ENCODE measurements at places on chromosomes 2 and 18. TPM values are rescaled to one million over a fixed set of nuclear protein-coding genes. Genes with fewer than 3 reads are reported as not detected.
A peak's percentile ranks its signal among the peaks of the same experiment; 100 is the strongest.

AFG3L2 gene
- 163 TPM for total RNA-seq

NYAP2 gene
- total RNA-seq, result not detected

FSHR gene
- total RNA-seq, result 0.17 TPM

GLB1L gene
- total RNA-seq, result 5.2 TPM

DNA sequence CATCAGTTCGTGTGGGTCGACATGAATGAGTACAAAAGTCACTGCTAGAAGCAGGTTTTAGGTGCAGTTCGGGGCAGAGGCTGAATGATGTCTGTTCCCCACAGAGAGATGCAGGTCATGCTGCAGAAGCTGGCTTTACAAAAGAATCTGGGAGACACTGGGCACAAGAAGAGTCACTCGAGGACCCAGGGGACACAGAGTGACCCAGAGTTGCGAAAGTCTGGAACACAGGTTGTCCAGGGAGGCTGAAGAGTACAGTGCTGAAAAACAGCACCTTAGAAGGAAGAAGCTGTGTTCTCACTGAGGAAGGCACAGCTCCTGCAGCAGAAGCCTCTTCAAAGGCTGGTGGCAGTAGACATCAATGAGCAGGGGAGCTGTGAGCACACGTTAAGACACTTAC is 14.8 kb downstream of the CACNB4 start:
- H3K4me3 ChIP-seq, result no peak overlapping the region
- H3K27me3 ChIP-seq, result no peaks in the 10 kb centered on the region
- H3K4me1 ChIP-seq, result no peaks in the 10 kb centered on the region

- H3K4me3 ChIP-seq, result peak overlapping the region; percentile 34
- H3K4me1 ChIP-seq, result peaks cover 34% of the 10 kb centered on the region
- H3K36me3 ChIP-seq, result peaks cover 14% of the 10 kb centered on the region
- peak overlapping the region; percentile 93 for H3K27ac ChIP-seq
- peak; percentile 42 for DNase-seq
- no peaks in the 10 kb centered on the region for H3K27me3 ChIP-seq
Measured at GRCh38 chr18:13500227-13500865, 226.0 kb downstream of the FAM210A start.

- no peak overlapping the region for H3K27ac ChIP-seq
- no peaks in the 10 kb centered on the region for H3K27me3 ChIP-seq
- H3K4me1 ChIP-seq, result peaks cover 5% of the 10 kb centered on the region
- H3K36me3 ChIP-seq, result no peaks in the 10 kb centered on the region
Measured at GRCh38 chr18:24731981-24732380, 271.5 kb downstream of the HRH4 start.

DNA sequence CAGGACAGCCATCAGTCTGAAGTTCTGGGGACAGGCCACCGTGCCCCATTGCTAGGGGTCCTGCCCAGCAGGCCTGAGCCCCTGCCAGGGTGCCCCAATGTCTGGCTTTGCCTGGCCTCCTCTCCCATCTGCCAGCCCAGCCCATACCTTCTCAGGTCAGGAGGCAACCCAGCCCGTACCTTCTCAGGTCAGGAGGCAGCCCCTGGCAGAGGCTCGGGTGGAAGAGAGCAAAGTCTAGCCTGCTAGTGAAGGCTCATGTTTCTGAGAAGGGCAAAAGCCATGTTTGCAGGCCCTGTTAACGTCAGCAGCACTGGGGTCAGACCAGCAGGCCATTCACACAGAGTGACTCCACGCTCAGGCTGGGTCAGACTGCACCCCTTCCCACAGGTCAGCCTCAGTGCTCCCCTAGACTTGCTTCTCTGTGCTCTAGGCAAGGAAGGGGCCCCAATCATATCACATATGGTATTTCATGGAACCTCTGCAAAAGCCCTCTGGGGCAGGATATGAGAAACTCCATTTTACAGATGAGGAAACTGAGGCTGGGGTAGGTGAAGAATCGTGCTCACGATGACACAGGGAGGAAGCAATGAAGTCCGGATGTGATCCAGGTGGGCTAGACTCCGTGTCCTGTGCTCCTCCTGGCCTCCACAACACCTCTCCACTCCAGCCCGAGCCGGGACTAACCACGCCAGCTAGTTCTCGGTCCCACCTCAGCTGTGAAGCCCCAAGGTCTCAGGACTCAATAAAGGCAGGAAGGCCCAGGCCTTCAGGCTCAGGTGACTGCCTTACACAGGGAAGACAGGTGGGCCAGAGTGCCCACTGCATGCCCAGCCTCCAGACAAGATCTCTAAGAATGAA is 9.5 kb downstream of the SDC1 start:
- no peak for DNase-seq
- H3K27me3 ChIP-seq, result no peaks in the 10 kb centered on the region
- H3K4me1 ChIP-seq, result no peaks in the 10 kb centered on the region
- H3K4me3 ChIP-seq, result no peak overlapping the region
- no peak overlapping the region for H3K27ac ChIP-seq

GRCh38 chr2:190765386-190766173 is 115.0 kb upstream of the GLS start:
- no peaks in the 10 kb centered on the region for H3K36me3 ChIP-seq
- H3K27ac ChIP-seq, result no peak overlapping the region
- H3K4me3 ChIP-seq, result no peak overlapping the region
- H3K4me1 ChIP-seq, result no peaks in the 10 kb centered on the region
- no peak for DNase-seq

DNA sequence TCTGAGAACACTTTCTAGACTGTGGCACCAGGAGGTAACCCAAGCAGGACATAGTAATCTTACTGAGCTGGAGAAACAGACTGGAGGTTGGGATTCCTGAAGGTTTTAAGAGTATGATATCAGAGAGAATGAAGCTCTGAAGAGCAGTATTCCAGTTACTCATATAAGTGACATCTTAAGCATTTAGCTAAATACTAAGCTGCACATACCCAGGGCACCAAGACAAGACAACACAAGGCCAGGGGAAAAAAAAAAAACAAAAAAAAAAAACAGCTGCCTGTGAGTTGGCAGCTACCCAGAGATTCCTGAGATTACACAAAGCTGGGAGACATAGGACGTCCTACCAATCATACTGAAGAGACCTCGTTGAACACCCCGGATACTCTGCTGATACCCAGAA is 175.8 kb downstream of the SRBD1 start:
- H3K36me3 ChIP-seq, result no peaks in the 10 kb centered on the region
- DNase-seq, result no peak

GRCh38 chr2:24820175-24820513 is 26.9 kb downstream of the CENPO start:
- no peaks in the 10 kb centered on the region for H3K36me3 ChIP-seq
- no peak for DNase-seq
- H3K4me3 ChIP-seq, result no peak overlapping the region
- H3K27ac ChIP-seq, result no peak overlapping the region
- H3K4me1 ChIP-seq, result no peaks in the 10 kb centered on the region
- no peaks in the 10 kb centered on the region for H3K27me3 ChIP-seq

- H3K4me1 ChIP-seq, result peaks cover 63% of the 10 kb centered on the region
- H3K27me3 ChIP-seq, result no peaks in the 10 kb centered on the region
- no peak overlapping the region for H3K4me3 ChIP-seq
- H3K27ac ChIP-seq, result peak overlapping the region; percentile 94
- H3K36me3 ChIP-seq, result no peaks in the 10 kb centered on the region
Measured at GRCh38 chr2:232315049-232315922, 63.3 kb upstream of the ALPP start.

- no peak overlapping the region for H3K27ac ChIP-seq
- H3K27me3 ChIP-seq, result no peaks in the 10 kb centered on the region
- no peak for DNase-seq
- no peaks in the 10 kb centered on the region for H3K36me3 ChIP-seq
- no peak overlapping the region for H3K4me3 ChIP-seq
Measured at GRCh38 chr2:158131919-158132566, 30.4 kb downstream of the UPP2 start.

DNA sequence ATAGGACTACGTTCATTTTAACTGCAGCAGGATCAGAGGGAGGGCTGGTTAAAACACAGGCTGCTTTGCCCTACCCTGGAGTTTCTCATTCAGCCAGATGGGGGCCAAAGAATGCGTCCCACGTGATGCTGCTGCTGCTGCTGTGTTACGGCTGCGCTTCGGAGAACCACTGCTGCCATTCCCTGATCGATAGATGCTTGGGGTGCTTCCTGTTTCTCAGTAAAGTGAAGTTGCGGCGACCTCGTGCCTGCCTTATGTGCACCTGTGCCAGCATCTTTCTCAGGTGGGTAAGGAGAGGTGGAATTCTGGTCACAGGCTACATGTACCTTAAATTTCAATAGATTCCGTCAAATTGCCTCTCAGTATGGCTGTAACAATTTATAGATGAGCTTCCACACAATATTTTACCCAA is 24.7 kb upstream of the TOGARAM2 start:
- no peaks in the 10 kb centered on the region for H3K36me3 ChIP-seq
- no peak overlapping the region for H3K27ac ChIP-seq
- peaks cover 3% of the 10 kb centered on the region for H3K27me3 ChIP-seq
- no peak overlapping the region for H3K4me3 ChIP-seq
- DNase-seq, result peak; percentile 31

Data from heart right ventricle (tissue), 16 donors.